ENCODE measurements at places on chromosomes 1 and 21.

DNA sequence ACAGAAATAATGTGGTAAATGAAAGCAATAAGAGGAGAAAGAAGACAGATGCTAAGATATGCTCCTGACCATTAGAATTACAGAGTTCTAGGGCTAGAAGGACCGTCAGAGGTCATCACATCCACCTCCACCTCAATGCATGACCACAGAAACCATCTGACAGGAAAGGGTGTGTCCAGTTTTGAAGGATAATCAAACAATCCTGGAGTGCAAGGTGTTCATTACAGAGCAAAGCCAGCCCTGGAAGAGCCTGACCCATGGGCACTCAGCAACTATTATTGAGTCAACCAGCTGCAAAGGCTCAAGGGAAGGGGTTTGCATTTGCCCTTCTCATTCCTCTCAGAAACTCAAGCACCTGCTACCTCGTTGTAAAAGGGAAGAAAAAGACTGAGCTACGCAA lies 46.4 kb downstream of the TOR1AIP2 start:
- no peak for DNase-seq

GRCh38 chr1:232143315-232143886 lies 486.5 kb downstream of the SIPA1L2 start:
- DNase-seq = no peak

- peak; percentile 23 for DNase-seq
Measured at GRCh38 chr1:147700042-147701006, 30.0 kb upstream of the ACP6 start.

DNA sequence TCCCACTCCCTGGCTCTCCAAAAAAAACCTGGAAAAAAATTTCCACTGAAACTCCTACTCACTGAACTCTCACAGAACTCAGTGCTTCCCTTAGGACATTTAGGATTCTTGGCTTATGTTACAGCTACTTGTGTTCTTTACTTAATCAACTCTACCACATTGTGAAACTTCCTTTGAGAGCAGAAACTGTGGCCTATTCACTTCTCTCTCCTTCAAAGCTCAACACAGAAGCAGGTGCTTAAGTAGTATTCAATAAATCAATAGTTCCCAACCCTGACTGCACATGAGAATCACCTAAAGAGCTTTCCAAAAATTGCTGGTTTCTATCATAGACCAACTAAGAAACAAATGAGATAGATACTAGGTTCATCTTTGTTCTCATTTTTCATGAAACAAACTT lies 67.9 kb upstream of the DMRTA2 start:
- DNase-seq = no peak

DNA sequence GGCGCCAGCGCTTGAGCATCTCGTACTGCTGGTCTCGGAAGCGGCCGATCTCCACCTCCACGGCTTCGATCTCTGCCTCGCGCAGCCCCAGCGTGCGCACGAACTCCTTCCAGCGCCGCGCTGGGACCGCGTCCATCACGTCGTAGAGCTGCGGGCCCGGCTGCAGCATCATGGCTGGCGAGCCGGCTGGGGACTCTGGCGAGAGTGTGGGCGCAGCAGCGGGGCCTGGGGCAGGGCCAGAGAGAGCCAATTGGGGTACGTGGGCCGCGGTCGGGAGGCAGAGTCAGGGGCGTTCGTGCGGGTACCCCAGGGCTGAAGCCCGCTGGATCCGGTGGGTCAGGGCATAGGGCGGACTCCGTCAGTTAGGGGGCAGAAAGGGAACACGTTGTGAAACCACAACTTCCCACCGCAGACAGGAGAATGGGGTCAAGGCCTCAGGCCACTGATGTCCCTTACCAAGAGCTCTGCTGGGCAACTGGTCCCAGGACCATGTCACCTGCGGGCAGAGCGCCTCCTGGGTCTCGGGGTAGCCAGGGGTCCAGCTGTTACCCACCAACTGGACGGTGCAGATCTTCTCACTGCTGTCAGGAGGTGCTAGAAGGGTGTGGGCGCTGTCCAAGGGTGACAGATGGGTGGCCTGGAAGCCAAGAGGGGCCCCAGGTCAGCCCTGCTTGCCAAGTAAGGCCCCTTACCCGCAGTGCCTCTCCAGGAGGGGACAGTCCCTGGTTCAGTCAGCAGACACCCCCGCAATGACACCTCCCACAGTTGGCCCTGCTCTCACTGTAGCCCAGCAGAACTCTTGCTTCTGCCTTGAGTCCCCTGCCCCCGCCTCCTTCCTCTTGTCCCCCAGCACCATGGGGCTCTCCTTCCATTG lies 4.2 kb downstream of the TNFRSF25 start:
- DNase-seq = no peak

DNA sequence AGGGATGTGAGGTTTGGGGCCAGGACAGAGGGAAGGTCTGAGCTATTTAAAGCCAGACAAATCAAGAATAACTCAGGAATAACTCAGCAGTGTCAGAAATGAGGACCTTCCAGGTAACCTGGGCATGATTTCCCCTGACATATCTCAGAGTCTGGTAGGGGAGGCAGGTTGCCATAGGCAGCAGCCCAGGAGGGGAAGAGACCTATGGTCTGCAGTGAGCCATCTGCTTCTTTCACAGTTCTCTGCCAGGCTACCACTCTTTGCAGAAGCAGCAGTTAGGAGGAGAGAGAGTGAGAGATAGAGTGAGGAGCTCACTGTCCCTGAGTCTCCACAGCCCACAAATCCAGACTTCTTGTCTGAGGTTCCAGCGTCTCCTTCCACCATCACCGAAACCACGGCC lies 6.3 kb upstream of the VSIG8 start:
- DNase-seq = no peak

GRCh38 chr1:13830616-13831280 lies 130.8 kb downstream of the PRDM2 start:
- no peak for DNase-seq

GRCh38 chr1:234246638-234247116 lies 126.6 kb upstream of the COA6 start:
- DNase-seq = no peak

GRCh38 chr21:26708223-26708800 lies 135.2 kb upstream of the CYYR1 start:
- DNase-seq = no peak

GRCh38 chr1:203839081-203839480 lies 22.3 kb upstream of the SNRPE start:
- DNase-seq = no peak

- DNase-seq = no peak
Measured at GRCh38 chr1:208329300-208329699, 85.1 kb upstream of the PLXNA2 start.

DNA sequence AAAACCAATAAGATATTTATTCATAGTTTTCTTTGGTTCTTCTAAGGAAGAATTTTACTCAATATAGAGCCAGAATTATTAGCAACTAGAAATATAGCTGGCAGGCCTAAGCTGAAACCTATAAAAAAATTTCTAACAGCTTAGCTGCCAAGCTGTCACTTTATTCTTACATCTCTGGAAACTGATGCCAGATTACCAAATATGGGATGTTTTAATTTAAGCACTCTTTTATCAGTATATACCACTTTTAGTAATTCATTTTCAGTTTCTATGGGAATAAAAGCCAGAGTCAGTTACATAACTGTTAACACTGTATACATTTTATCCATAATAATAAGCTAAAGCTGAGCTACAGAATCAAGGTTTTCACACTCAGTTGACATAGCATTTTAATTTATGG lies 68.7 kb upstream of the MPC2 start:
- DNase-seq = no peak

DNA sequence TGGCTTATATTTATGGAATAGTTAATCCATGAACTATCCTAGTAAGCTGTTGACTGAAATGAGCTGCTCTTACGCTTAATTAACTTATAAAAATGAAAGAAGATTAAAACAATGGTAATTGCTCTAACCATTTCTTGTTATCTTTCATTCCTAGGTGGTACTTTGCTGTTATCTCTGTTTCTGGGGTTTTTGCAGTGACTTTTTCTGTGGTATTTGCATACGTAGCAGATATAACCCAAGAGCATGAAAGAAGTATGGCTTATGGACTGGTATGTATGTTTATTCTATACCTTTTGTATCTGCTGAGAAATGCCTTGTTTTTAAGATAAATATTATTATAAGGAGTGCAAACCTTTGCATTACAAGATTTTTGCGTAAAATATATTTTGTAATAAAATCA lies 71.0 kb downstream of the SASS6 start:
- no peak for DNase-seq

DNA sequence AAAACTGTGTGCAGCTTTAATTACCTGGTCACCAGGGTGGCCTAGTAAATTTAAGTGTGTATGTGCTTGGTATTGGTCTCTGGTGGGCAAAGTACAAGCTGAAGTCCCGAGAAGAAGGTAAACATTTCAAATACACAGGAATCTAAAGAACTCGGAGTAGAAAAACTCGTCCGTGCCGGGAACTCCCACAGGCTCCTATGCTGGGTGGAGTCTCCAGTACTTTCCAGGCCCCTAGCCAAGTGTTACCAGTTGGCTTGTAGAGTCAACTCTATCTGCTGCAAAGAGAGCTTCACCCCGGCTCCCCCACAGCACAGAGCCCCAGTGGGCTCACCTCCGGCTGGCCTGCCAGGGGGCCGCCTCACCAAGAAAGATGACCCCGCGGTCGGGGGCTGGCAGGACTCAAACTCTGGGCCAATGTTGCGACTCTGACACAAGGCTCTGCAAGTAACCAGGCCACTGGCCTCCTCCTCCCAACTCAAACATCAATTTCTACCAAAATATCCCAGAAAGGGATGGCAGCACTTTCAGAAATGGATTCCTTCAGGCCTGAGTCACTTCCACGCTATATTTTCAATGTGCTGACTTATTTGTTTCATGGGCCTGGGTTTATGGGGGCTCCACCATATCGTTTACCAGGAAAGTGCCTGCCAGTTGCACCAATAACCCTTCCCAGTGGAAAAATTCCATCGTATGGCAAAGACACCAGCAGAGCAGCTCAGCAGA lies 73.9 kb downstream of the SLC66A1 start:
- DNase-seq = no peak

DNA sequence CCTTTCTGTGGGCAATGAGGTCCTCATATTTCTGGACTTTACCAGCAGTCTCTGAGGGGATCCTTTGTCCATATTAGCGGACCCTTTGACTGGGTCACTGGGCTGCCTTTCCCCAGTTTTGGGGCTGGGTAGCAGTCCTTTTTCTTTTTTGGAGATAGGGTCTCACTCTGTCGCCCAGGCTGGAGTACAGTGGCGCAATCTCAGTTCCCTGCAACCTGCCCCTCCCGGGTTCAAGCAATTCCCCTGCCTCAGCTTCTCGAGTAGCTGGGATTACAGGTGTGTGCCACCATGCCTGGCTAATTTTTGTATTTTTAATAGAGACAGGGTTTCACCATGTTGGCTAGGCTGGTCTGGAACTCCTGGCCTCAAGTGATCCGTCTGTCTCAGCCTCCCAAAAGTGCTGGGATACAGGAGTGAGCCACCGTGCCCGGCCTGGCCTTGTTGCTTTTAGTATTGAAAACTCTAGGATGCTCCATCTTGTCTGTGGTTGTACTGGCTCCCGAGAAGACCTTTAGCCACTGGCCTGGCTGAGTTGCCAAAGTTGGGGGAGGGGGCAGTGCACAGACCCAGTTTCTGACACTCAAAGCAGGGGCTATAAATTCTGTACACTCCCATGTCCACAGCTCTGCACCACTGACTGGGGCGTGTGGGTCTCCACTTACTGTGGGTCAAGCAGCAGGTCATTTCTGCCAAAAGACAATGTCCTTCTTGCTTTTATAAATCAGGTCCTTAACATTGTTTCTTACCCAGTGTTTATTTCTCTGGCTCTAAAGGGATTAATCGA lies 33.1 kb downstream of the MAN1C1 start:
- DNase-seq = no peak

- no peak for DNase-seq
Measured at GRCh38 chr1:113199760-113200455, 126.9 kb downstream of the LRIG2 start.

GRCh38 chr1:226661965-226662364 lies 77.1 kb downstream of the ITPKB start:
- DNase-seq = no peak

DNA sequence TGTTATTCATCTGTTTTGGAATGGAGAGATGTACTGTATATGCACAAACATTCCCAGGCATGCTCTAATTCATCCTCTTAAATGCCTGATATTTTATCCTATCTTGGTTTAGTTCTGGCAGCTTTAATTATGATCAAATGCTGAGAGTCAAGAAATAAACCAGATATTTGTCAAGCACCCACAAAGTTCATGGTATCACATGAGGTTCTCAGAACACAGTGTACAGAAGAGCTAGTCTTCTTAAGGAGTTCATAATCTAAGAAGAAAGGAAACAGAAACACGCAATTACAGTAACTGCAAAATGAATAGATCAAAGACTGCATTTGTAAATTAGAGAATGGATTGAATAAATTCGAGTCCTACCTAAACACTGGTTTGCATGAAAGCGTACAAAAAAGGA lies 58.3 kb upstream of the KCNH1 start:
- no peak for DNase-seq

GRCh38 chr1:118144684-118145083 lies 40.3 kb downstream of the SPAG17 start:
- no peak for DNase-seq

GRCh38 chr21:37513383-37513782 lies 146.8 kb downstream of the DYRK1A start:
- DNase-seq = no peak

GRCh38 chr1:14663773-14664172 lies 65.3 kb downstream of the KAZN start:
- DNase-seq = no peak

- DNase-seq = no peak
Measured at GRCh38 chr1:224543453-224543852, 72.7 kb upstream of the CNIH3 start.

- DNase-seq = no peak
Measured at GRCh38 chr1:17099616-17100340, 19.5 kb downstream of the PADI2 start.

GRCh38 chr1:206826394-206826793 lies 39.0 kb upstream of the IL20 start:
- no peak for DNase-seq
